RPMI7951 (cell line): ENCODE measurements at places on chromosomes 12 and 14. TPM values are rescaled to one million over a fixed set of nuclear protein-coding genes. Genes with fewer than 3 reads are reported as not detected.

ASPG gene
- total RNA-seq, result not detected in 2 replicates

HCAR3 gene
- not detected in 2 replicates for total RNA-seq

GRCh38 chr12:4979737-4980136, 63.9 kb upstream of the KCNA5 start:
- DNase-seq, result no peak

PTHLH gene
- total RNA-seq, result 0.84 and 0.88 TPM in 2 replicates

OR4E2 gene
- not detected in 2 replicates for total RNA-seq

DNA sequence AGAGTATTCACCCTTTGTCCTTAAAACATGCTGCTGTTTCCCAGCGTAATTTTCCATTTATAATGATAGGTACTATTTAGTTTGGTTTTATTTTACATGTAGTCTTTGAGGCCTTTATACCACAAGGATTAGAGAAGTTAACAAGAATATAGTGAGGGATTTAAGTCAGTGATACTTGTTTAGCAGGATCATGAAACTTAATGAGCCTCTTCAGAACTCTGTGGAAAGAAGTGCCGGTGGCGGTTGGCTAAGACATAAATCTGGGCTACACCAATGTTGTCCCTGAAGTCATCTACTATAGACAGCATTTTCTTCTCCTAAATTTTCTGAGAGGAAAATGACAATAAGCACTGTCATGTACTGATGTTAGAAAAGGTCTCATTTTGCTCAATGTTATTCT, 1226.0 kb upstream of the SEL1L start:
- no peak for DNase-seq

DNA sequence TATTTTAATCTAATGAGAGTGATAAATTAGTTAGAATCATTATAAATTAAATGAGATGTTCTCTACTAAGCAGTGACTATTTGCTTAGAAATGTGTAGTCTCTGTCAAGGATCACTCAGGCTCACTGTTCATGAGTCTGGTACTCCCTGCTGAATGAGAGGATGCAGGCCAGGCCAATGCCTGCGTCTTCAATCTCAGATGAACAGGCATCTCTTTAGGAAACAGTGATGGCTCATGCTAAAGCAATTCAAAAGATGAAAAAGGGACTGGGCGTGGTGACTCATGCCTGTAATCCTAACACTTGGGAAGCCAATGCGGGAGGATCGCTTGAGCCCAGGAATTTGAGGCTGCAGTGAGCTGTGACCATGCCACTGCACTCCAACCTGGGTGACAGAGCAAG, 106.8 kb downstream of the ZFC3H1 start:
- DNase-seq, result peak; percentile 86

ALDH2 gene
- 0.36 TPM in 1 of 2 replicates, not detected in the other for total RNA-seq

DNA sequence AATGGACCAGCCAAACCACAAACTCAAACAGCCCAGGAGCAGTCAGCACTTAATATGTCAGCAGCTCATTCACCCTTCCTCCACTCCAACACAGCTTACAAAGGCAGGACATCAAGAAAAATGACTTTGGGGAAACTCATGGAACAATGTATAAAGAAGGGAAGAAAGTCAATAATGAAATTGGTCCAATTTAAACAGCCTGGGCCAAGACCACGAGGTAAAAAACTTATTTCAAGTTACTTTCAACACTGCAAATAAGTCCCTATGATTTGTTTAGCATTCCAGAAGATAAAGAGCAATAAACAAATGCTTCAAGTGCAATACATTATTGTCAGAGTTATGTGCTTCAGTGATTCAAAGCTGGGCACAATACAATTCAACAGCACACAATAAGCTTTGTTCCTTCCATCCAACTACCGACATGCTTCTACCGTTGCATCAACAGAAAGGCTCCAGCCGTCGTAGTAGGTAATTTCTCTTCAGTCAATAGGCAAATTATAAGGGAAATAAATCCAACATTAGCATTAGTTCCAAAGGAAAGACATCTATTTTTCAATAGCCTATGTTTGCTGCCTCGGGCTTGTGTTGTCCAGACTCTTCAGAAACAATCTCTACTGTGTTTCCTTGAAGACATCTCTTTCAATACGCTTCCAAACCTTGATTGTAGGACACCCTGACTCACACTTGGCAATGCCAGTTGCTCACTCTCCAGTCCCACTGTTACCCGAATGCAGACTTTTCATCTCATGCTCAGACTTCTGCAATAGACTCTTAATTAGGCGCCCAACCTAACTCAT, 225.7 kb downstream of the NUAK1 start:
- DNase-seq, result no peak

OR6C2 gene
- not detected in 2 replicates for total RNA-seq

- DNase-seq, result no peak
Measured at GRCh38 chr14:90533591-90534021, 136.8 kb downstream of the CALM1 start.

ANKRD52 gene
- 8.7 and 10.6 TPM in 2 replicates for total RNA-seq

- no peak for DNase-seq
Measured at GRCh38 chr12:51642286-51642685, 51.3 kb downstream of the SCN8A start.

DNA sequence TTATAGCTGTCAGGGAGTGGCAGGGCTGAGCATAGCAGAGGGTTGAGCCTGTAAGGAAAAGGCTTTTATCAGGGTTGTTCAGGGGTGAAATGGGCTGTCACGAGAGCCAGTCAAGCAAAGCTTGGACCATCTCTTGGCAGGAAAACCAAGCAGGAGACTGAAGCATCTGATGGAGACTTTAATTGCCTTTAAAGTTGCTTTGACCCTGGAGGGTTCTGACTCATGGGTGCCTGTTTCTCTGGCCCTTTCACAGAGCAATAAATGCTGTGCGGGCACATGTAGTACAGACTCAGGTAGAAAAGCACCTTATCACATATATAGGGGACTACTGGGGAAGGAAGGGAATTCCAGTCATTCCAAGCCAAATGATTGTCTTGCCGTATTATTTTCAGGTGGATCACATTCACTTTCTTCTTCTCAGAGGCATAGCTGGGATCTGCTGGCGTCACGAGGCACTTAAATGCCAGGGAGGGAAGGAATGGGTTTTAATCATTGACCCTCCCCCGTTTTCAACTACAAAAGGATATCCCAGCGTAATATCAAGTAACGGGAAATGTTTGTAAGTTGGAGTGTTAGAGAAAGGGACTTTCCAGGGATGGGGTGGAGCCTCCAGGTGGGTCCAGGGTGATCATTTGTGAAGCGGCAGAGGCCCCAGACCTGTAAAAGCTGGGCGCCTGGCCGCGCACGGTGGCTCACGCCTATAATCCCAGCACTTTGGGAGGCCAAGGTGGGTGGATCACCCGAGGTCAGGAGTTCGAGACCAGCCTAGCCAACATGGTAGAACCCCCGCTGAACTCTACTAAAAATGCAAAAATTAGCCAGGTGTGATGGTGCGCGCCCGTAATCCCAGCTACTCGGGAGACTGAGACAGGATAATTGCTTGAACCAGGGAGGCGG, 34.9 kb downstream of the PLEKHD1 start:
- no peak for DNase-seq

DNA sequence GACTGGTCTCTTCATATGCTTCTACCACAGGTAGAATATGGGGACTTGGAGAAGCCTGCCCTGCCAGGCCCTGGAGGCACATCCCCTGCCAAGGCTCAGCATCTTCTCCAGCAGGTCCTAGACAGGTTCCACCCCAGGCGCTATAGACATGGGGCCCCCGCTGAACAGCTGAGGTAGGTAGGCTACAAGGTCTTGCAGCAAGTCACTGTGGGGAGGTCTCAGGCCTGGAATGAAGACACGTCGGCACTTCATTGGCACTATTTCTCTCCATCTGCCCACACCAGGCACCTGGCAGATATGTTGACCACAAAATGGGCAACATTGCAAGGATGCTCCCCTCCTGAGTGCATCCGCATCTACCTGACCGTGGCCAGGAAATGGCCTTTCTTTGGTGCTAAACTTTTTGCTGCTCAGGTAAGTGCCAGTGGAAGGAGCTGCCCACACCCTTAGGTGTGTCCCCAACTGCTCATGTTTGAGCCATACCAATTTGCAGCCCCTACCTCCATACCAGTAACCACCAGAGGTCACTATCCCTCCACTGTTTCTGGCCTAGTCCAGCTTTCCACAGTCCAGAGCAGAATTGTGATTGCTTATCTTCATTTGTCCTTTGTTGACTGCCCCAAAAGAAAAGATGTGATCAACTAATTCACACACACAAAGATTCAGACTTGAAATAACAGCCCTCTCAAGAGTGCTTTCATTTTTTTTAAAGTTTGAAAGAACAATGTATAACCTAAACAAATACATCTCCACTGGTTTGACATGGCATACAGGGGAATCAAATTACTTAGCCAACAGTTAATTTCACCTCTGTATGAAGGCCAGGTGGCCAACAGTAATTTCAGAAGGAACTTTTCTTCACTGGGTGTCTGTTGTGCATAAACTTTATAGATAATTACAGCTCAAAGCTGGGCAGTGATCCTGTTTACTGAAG, 16.1 kb downstream of the PIGH start:
- peak; percentile 42 for DNase-seq

GRCh38 chr14:95316821-95317220, 2.9 kb downstream of the CLMN start:
- no peak for DNase-seq

TAS2R8 gene
- total RNA-seq, result 0.20 TPM in 1 of 2 replicates, not detected in the other

TESPA1 gene
- under 0.01 TPM in 1 of 2 replicates, not detected in the other for total RNA-seq

- no peak for DNase-seq
Measured at GRCh38 chr12:7694556-7695236, 879 bp downstream of the GDF3 start.

GRCh38 chr14:78737116-78737515, 566.9 kb downstream of the NRXN3 start:
- DNase-seq, result no peak

- DNase-seq, result no peak
Measured at GRCh38 chr14:101463566-101464171, 97.6 kb upstream of the DIO3 start.

DNA sequence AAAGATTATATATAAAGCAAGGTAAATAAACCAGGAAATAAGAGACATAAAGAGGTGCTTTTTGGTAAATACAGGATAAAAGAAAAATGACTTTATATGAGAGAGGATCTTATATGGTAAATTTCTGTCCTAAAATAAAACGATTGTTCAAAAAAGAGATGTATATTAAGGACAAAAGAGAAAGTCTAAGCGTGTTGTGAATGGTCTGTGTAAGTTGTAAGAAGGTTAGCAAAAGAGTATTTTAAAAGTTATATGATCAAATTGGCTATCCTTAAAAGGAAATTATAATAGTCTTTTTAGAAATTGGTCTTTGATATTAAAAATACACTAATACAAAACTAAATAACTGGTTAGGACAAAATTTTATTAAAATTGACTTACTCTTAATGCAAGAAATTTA, 14.1 kb upstream of the ACSM4 start:
- DNase-seq, result peak; percentile 5

GRCh38 chr14:61561657-61562276, 133.5 kb upstream of the HIF1A start:
- peak; percentile 99 for DNase-seq

- peak; percentile 1 for DNase-seq
Measured at GRCh38 chr12:42296503-42297109, 29.3 kb downstream of the ZCRB1 start.

DHRS2 gene
- total RNA-seq, result 7.1 and 8.7 TPM in 2 replicates

SERPINA3 gene
- 0.96 and 1.5 TPM in 2 replicates for total RNA-seq

GRCh38 chr12:92827836-92828431, 101.2 kb downstream of the EEA1 start:
- DNase-seq, result peak; percentile 37

- DNase-seq, result no peak
Measured at GRCh38 chr12:4439736-4440135, 5.9 kb downstream of the FGF6 start.

DNA sequence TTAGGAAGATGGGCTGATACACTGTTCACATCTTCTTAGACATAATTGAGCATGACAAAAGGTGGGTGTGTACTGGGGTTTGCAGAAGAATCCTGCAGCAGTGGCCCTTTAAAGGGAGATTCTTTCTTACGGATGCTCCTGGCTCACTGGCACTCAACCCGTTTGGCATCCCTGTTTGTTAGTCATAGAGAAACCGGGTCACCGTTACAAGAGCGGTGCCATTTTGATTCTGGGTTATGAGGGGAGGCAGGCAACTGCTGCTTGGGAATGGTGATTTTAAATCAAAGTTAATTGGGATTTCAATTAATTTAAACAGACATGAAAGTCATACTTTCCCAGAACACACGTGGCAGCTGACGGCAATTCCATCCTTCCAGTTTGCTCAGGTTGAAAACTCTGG, 245.8 kb downstream of the AACS start:
- no peak for DNase-seq

CD27 gene
- not detected in 2 replicates for total RNA-seq

- DNase-seq, result no peak
Measured at GRCh38 chr12:63037746-63038712, 103.1 kb upstream of the PPM1H start.

DNA sequence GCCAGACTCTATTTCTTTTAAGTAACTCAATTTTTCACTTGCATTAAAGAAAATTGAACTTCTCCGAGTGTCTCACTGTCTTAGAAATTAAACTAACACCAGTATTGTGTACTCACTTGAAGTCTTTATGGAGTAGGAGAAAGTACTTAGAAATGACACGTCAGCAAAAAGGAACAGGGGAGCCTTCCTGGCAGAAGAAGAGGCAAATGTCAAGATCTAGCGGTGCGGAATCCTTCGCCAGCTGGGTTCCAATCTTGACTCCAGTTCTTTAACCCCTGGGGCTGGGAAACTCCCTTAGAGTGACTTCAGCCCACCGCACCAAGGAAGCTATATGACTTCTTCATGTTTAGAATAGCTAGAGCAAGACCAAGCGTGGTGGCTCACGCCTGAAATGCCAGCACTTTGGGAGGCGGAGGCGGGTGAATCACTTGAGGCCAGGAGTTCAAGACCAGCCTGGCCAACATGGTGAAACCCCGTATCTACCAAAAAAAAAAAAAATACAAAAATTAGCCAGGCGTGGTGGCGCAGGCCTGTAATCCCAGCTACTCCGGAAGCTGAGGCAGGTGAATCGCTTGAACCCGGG, 34.4 kb downstream of the WBP11 start:
- peak; percentile 73 for DNase-seq

PAPLN gene
- total RNA-seq, result 1.6 and 2.8 TPM in 2 replicates

TUNAR gene
- total RNA-seq, result not detected in 2 replicates

RALGAPA1 gene
- total RNA-seq, result 11.4 and 16.0 TPM in 2 replicates

FGFR1OP2 gene
- total RNA-seq, result 49.1 and 58.3 TPM in 2 replicates

DNA sequence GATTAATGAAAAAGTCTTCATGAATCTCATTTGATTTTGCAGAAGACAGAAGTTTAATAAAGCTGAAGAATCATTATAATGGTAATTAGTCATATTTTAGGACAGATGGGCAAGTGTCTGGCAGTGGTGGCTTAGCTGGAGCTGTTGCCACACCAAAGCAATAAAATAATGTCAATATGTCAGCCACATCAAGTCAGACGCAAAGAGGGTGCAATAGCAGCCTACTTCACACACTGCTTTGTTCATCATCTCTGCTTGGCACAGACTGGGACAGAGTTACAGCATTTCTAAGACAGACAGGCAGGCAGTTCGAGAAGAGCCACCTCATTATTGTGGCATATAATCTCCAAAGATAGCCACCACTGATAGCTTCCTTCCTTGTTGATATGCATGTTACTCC, 16.9 kb upstream of the KRR1 start:
- no peak for DNase-seq
